ENCODE measurements at places on chromosomes 13 and 19.

DNA sequence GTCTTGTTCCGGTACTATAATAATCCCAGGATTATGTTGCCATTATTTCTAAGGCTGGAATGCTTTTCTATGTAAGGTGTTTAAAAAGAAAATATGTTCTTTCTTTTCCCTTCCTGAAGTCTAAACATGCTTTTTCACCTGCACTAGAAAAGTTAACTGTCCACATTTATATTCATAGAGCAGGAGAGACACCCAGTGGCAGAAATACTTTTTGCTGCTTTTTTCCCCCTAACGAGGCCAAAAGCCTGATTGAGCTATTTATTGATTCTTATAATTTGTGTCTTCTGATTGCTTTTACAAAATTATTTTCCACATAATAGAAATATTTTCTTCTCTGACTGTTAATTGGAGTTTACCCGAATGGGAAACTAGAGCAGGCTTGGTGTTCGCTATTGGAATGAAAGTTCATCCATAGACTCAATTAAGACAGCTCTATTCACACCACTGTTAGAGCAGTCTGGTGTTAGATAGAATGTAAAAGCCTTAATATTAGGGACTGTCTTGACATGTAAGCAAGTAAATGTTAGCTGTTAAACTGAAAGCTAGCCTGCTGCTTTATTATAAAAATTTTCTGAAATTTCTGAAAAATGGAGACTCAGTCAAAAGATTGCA, 15.8 kb downstream of the GPR180 start:
- no peak overlapping the region for H3K4me3 ChIP-seq
- H3K36me3 ChIP-seq = peaks cover 16% of the 10 kb centered on the region
- H3K4me1 ChIP-seq = peaks cover 3% of the 10 kb centered on the region
- no peak overlapping the region for H3K27ac ChIP-seq
- no peaks in the 10 kb centered on the region for H3K27me3 ChIP-seq

- no peak overlapping the region for H3K4me3 ChIP-seq
- no peaks in the 10 kb centered on the region for H3K36me3 ChIP-seq
- no peaks in the 10 kb centered on the region for H3K4me1 ChIP-seq
- no peak for DNase-seq
- H3K27ac ChIP-seq = no peak overlapping the region
Measured at GRCh38 chr13:86087244-86087643, 288.0 kb upstream of the SLITRK6 start.

DNA sequence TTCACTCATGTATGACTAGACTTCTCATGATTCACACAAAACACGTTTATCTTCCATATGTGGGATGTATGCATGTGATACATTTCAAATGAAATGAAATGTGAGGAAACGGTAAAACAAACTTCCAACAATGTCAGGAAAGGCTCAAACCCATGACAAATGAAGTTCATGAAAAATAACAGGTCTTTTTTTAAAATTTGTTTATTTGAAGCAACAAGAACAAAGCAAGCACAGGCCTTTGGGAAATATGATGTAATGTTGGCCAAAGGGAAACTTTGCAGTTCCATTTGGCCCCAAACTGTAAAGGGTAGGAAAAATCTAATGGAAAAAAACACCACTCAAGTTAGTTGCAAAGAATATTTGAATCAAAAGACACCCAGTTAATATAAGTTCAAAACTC, 463.8 kb upstream of the ARGLU1 start:
- H3K27ac ChIP-seq = no peak overlapping the region
- H3K4me1 ChIP-seq = no peaks in the 10 kb centered on the region
- H3K27me3 ChIP-seq = peaks cover 14% of the 10 kb centered on the region
- H3K4me3 ChIP-seq = no peak overlapping the region
- H3K36me3 ChIP-seq = no peaks in the 10 kb centered on the region
- no peak for DNase-seq

DNA sequence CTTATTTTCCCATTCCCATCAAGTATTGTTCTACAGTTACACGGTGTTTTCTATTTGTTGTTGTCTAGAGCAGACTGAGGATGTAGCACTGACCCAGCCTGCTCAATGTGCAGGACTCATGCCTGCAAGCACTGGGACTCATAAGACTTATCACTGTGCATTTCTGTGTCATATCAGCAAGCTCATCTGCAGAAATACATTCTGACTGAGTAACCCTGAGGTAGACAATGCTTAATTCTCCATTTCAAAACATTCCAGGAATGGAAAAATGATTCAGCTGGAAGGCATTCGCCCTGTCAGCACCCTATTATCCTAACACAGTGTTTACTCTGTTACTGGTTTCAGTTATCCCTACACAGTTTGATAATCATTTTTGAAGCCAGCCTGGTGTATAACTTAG, 2506.4 kb downstream of the PCDH9 start:
- peak; percentile 49 for DNase-seq
- no peak overlapping the region for H3K4me3 ChIP-seq
- no peaks in the 10 kb centered on the region for H3K36me3 ChIP-seq
- H3K27ac ChIP-seq = no peak overlapping the region
- H3K4me1 ChIP-seq = peaks cover 5% of the 10 kb centered on the region

DNA sequence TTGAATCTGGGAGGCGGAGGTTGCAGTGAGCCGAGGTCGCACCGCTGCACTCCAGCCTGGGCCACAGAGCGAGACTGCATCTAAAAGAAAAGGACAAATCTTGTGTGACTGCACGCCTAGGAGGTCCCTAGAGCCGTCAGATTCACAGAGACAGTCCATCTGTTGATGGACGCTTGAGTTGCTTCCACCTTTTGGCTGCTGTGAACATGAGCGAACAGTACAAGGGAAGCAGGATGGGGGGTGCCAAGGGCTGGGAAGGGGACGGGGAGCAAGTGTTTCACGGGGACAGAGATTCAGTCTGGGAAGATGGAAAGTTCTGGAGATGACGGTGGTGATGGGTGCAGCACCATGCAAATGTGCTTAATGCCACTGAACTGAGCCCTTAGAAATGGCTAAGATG, 78.7 kb downstream of the GNG7 start:
- no peaks in the 10 kb centered on the region for H3K36me3 ChIP-seq
- no peak for DNase-seq
- no peak overlapping the region for H3K27ac ChIP-seq
- no peaks in the 10 kb centered on the region for H3K4me1 ChIP-seq
- no peak overlapping the region for H3K4me3 ChIP-seq

GRCh38 chr13:57724486-57725272, 93.1 kb downstream of the PCDH17 start:
- DNase-seq = no peak
- no peak overlapping the region for H3K4me3 ChIP-seq
- H3K4me1 ChIP-seq = no peaks in the 10 kb centered on the region

DNA sequence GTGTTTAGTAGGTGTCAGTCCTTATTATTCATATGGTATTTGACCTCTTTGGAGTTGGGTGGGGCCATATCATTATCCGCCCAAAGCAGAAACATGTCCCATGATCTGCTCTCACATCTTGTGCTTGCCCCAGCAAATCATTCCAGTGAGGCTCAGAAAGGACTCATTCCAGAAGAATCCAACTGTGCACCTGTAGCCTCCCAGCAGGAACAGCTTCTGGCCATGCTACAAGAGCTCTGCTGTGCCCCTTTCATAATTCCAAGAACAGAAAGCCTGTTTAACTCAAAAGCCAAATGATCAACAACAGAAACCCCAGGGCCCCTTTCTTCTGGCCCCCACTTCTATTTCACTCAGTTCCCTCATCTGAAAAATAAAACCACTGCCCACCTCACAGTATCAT, 673.1 kb downstream of the DIAPH3 start:
- no peaks in the 10 kb centered on the region for H3K36me3 ChIP-seq
- DNase-seq = no peak
- no peak overlapping the region for H3K27ac ChIP-seq

- H3K4me1 ChIP-seq = peaks cover 4% of the 10 kb centered on the region
- no peak overlapping the region for H3K4me3 ChIP-seq
- no peaks in the 10 kb centered on the region for H3K36me3 ChIP-seq
- peaks cover 20% of the 10 kb centered on the region for H3K27me3 ChIP-seq
- no peak for DNase-seq
Measured at GRCh38 chr19:54414156-54414555, 1.1 kb upstream of the TTYH1 start.

- no peak overlapping the region for H3K4me3 ChIP-seq
- no peaks in the 10 kb centered on the region for H3K27me3 ChIP-seq
- no peaks in the 10 kb centered on the region for H3K36me3 ChIP-seq
- no peaks in the 10 kb centered on the region for H3K4me1 ChIP-seq
- DNase-seq = peak; percentile 31
Measured at GRCh38 chr13:91647361-91647990, 249.1 kb downstream of the GPC5 start.

- H3K4me1 ChIP-seq = no peaks in the 10 kb centered on the region
- no peak for DNase-seq
- H3K27me3 ChIP-seq = no peaks in the 10 kb centered on the region
- H3K36me3 ChIP-seq = no peaks in the 10 kb centered on the region
Measured at GRCh38 chr13:73922493-73923393, 211.5 kb downstream of the KLF12 start.

DNA sequence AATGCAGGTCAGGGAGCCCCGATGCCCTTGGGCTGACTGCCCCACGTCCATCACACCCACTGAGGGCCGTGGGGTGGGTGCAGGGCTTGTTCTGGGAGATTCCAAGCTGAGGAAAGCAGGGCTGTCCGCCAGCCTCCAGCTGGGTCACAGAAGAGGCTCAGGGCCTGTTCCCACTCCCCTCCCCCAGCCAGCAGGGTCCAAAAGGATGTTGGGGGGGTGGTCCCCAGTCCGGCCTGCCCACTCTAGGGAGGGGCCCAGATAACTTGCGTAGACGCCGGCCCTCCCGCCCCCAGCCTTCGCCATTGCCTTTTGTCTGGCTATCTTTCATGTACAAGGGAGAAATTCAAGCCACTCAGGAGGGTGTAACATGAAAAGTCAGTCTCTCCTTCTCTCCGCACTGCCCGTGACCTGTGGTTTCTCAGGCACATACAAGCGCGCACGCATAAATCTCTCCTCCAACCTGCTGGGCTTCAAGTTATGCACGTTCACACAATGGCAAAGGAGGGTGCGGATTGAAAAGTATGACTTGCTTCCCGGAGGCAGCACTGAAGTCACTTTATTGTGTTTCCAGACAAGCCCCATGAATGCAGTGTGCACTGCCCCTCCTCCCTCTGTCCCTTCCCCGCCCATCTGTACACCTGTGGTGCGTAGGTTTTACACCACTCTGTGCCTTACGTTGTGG, 20.2 kb downstream of the CARM1 start:
- H3K27me3 ChIP-seq = no peaks in the 10 kb centered on the region
- no peaks in the 10 kb centered on the region for H3K36me3 ChIP-seq
- H3K27ac ChIP-seq = peak overlapping the region; percentile 42
- no peak for DNase-seq
- peaks cover 29% of the 10 kb centered on the region for H3K4me1 ChIP-seq

- H3K4me3 ChIP-seq = no peak overlapping the region
- H3K36me3 ChIP-seq = no peaks in the 10 kb centered on the region
- H3K27ac ChIP-seq = no peak overlapping the region
- no peak for DNase-seq
- no peaks in the 10 kb centered on the region for H3K27me3 ChIP-seq
Measured at GRCh38 chr13:28470296-28470695, 24.6 kb downstream of the FLT1 start.

- no peaks in the 10 kb centered on the region for H3K27me3 ChIP-seq
- peak overlapping the region; percentile 44 for H3K4me3 ChIP-seq
- H3K27ac ChIP-seq = peak overlapping the region; percentile 100
- peak; percentile 99 for DNase-seq
- peaks cover 48% of the 10 kb centered on the region for H3K4me1 ChIP-seq
Measured at GRCh38 chr19:13162724-13163608, 12.8 kb downstream of the IER2 start.

GRCh38 chr13:42614436-42615035, 40.6 kb downstream of the TNFSF11 start:
- H3K27me3 ChIP-seq = no peaks in the 10 kb centered on the region
- no peak overlapping the region for H3K27ac ChIP-seq
- DNase-seq = no peak
- no peaks in the 10 kb centered on the region for H3K4me1 ChIP-seq
- no peaks in the 10 kb centered on the region for H3K36me3 ChIP-seq

DNA sequence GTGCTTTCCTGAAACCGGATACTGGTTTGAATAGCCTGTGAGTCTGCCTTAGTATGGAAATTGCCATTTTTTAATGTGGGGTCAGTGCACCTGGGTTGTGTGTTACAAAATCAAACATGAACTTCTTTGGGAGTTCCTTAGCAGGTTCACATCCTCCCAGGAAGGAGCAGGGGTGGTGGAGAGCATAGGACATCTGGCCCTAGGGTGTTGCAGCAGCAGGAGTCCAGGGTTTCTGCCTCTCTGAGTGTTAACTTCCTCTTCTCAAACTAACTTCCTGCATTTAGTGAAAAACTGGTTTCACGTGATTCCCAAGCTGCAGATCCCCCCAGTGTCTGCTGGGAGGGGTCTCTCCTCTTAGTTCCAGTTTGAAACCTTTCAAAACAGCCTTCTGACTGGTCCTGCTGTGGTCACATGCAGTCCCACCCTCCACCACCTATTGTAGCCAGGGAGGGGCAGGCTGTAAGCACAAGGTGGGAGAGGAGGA, 7.2 kb downstream of the RNASEH2B start:
- peak; percentile 9 for DNase-seq
- H3K4me3 ChIP-seq = no peak overlapping the region
- H3K27ac ChIP-seq = peak overlapping the region; percentile 28
- no peaks in the 10 kb centered on the region for H3K36me3 ChIP-seq
- no peaks in the 10 kb centered on the region for H3K27me3 ChIP-seq

DNA sequence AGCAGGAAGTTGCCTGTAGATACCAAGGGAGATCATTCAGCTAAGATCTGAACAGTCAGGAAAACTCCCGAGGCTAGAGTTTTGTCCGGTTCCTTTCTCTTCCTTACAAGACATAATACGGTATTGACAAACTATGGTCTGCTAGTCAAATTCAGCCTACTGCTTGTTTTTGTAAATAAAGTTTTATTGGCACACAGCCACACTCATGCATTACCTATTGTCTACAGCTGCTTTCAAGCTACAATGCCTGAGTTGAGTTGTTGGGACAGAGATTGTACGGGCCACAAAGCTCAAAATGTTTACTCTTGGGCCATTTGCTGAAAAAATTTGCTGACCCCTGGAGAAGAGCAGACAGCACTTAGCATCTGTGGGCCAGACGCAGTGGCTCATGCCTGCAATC, 2.5 kb downstream of the SLC1A6 start:
- H3K27me3 ChIP-seq = peaks cover 65% of the 10 kb centered on the region
- no peaks in the 10 kb centered on the region for H3K4me1 ChIP-seq
- H3K36me3 ChIP-seq = no peaks in the 10 kb centered on the region
- peak; percentile 5 for DNase-seq
- H3K27ac ChIP-seq = no peak overlapping the region

GRCh38 chr19:32287086-32287485, 58.3 kb upstream of the ZNF507 start:
- H3K27me3 ChIP-seq = no peaks in the 10 kb centered on the region
- no peak for DNase-seq
- peaks cover 3% of the 10 kb centered on the region for H3K4me1 ChIP-seq
- no peaks in the 10 kb centered on the region for H3K36me3 ChIP-seq
- H3K27ac ChIP-seq = no peak overlapping the region

- peaks cover 45% of the 10 kb centered on the region for H3K36me3 ChIP-seq
- no peak overlapping the region for H3K27ac ChIP-seq
- no peaks in the 10 kb centered on the region for H3K4me1 ChIP-seq
- H3K27me3 ChIP-seq = no peaks in the 10 kb centered on the region
Measured at GRCh38 chr19:38715555-38715954, 28.7 kb downstream of the CAPN12 start.
